Liver (tissue), 10 donors: ENCODE measurements at places on chromosomes 7 and 10.

DNA sequence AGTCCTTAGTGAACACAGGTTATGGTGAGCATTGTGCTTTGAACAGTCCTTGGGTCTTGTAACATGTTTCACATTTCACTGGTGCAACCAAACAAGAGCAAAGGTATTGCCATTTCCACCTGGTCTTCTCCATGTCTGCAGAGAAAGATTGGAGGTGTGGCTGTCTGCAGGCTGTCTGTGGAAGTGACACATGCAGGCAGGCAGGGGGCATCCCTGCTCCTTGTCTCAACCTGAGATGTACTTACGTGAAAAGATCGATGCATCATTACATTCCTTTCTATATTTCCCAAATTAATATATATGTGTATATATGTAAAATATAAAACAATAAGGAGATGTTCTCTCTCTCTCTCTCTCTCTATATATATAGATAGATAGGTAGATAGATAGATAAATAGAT lies 54.3 kb downstream of the LRRC18 start:
- H3K27ac ChIP-seq: no peak overlapping the region
- no peaks in the 10 kb centered on the region for H3K27me3 ChIP-seq
- H3K4me3 ChIP-seq: no peak overlapping the region
- H3K4me1 ChIP-seq: no peaks in the 10 kb centered on the region

DNA sequence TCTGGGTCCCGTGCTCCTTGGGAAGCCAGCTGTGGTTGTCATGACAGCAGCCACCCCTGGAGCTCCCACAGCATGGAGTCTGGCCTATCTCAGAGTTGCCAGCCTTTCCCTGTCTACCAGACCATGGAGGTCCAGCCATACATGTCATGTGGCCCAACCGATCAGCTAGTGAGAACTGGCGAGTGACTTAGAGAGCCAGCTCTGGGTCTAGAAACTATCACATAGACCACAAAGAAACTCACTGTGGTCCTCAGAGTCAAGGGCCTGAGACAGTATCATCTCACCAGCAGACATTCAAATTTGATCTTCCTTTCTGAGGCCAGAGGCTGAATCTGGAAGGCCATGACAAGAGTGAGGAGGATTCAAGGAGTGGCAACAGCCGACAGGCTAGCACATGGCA lies 223.3 kb upstream of the GPR26 start:
- no peaks in the 10 kb centered on the region for H3K27me3 ChIP-seq
- H3K4me1 ChIP-seq: no peaks in the 10 kb centered on the region
- H3K36me3 ChIP-seq: no peaks in the 10 kb centered on the region
- no peak overlapping the region for H3K4me3 ChIP-seq

DNA sequence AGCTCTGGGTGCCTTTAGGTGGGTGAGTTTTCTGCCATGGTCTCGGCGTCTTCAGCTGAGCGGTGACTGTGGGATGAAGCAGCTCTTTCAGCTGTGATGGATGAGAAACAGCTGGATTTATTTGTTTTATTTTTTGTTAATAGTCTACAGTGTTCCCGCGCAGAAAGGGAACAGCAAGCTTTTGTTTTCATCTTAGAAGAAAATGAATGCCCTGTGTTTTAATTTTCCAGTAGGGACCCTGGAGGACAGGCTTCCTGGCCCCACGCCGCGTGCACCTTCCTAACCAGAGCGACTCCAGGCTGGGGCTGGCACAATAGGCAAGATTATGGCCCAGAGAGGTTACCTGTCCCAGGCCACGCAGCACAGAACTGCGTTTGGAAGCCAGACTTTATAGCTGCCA lies 57.6 kb downstream of the GTF2IRD1 start:
- DNase-seq: no peak

DNA sequence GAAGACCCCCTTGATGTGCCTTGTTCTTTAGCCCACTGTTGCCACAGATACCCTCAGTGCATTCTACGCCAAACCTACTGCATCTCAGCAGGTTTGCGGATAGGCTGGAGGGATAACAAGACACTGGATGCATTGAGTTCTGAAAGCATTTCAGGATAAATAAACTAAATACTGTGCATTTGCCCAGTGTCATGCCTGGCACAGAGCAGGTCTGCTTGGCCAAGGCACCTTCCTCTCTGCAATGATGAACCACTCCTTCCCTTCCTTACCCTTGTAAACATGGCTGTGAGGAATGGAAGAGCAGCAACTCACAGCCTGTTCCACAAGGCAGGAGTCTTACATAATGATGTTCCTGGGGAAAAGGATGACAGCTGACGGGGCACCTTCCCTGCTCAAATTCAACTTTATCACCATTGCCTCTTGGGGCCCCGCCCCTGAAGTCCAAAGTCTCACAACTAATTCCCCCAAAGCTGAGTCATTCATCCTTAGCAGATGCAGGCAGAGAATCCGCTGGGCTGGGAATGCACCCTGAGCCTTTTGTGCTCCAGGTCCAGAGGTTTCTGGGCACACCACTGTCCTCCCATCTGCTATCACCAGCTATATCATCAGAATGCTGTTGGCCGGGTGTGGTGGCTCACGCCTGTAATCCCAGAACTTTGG lies 11.6 kb downstream of the DDX56 start:
- peaks cover 12% of the 10 kb centered on the region for H3K36me3 ChIP-seq
- no peak for DNase-seq
- no peaks in the 10 kb centered on the region for H3K27me3 ChIP-seq
- peaks cover 31% of the 10 kb centered on the region for H3K4me1 ChIP-seq
- H3K4me3 ChIP-seq: no peak overlapping the region
- H3K27ac ChIP-seq: no peak overlapping the region

GRCh38 chr7:36961097-36961496 lies 236.8 kb upstream of the AOAH start:
- no peaks in the 10 kb centered on the region for H3K4me1 ChIP-seq
- DNase-seq: no peak
- H3K4me3 ChIP-seq: no peak overlapping the region
- no peaks in the 10 kb centered on the region for H3K36me3 ChIP-seq
- H3K27ac ChIP-seq: no peak overlapping the region

- peak overlapping the region; percentile 67 for H3K27ac ChIP-seq
- peaks cover 1% of the 10 kb centered on the region for H3K4me1 ChIP-seq
- H3K4me3 ChIP-seq: no peak overlapping the region
Measured at GRCh38 chr7:130960208-130960988, 226.4 kb upstream of the KLF14 start.

DNA sequence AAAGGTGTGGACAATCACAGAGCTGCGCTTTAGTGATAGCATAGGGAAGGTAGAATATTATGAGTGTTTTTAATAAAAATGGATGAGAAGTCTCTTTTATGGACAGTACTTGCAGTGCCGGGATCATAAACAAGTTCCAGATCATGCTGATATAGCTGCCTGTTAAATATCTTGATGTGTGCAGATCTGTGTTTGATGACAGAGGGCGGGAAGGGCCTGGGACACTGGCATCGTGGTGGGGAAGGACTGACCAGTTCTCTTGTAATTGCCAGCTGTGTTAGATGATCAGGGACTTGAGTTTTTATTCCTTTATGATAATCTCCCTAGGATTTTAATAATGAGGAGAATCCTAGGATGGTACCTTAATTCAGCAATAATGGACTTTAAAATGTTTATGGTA lies 14.6 kb downstream of the SND1 start:
- DNase-seq: no peak
- H3K36me3 ChIP-seq: no peaks in the 10 kb centered on the region
- H3K27me3 ChIP-seq: no peaks in the 10 kb centered on the region
- H3K27ac ChIP-seq: no peak overlapping the region
- no peak overlapping the region for H3K4me3 ChIP-seq

DNA sequence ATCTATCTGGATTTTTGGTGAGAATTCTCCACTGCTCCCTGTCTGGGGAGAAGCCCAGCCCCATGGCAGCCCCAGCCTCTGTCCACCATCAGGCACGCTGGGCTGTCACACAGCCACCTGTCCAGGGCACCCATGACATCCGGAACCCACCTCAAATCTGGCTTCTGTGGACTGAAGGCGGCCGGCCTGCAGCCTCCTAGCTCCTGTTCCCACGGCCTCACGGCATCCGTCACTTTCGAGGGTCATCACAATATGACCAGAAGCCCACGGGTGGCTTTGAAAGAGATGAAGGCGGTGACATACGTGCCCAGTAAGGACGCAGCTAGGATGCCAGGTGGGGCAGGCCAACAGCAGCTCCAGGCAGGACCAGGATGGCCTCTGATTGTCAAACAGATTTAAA lies 140.9 kb downstream of the PTPRN2 start:
- no peaks in the 10 kb centered on the region for H3K27me3 ChIP-seq
- H3K27ac ChIP-seq: no peak overlapping the region
- H3K36me3 ChIP-seq: no peaks in the 10 kb centered on the region
- no peak overlapping the region for H3K4me3 ChIP-seq

GRCh38 chr10:90751107-90751997 lies 106.5 kb downstream of the HTR7 start:
- DNase-seq: no peak
- no peak overlapping the region for H3K27ac ChIP-seq
- no peaks in the 10 kb centered on the region for H3K36me3 ChIP-seq
- H3K27me3 ChIP-seq: peaks cover 6% of the 10 kb centered on the region

DNA sequence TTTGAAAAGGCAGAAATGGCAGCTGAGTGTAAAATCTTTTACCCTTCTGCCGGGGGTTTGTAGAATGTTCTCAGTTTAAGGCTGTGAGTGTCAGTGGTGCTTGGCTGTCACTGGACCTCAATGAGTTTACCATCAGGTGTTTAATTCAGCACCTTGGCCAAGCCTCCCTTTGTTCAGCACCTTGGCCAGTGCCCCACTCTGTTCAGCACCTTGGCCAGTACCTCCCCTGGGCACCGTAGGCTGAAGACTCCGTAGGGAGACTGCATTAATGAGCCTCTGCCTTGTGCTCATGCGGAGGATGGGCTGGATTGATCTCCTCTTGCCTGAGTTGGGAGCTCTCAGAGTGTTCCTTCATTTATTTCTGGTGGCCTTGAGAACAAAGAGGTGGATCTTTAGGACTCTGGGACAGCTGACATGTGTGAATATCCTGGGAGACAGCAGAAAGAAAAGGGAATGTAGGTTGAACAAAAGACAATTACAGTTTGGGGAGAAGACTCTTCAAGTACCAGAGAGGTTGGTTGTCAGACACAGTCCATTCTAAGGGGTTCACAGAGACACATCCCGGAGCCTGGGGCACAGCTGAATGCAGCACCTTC lies 1.6 kb downstream of the FAM24A start:
- peak; percentile 62 for DNase-seq
- H3K4me1 ChIP-seq: no peaks in the 10 kb centered on the region
- no peaks in the 10 kb centered on the region for H3K27me3 ChIP-seq
- no peak overlapping the region for H3K4me3 ChIP-seq
- H3K36me3 ChIP-seq: no peaks in the 10 kb centered on the region

- H3K27ac ChIP-seq: no peak overlapping the region
- no peaks in the 10 kb centered on the region for H3K36me3 ChIP-seq
- peaks cover 11% of the 10 kb centered on the region for H3K27me3 ChIP-seq
- H3K4me1 ChIP-seq: no peaks in the 10 kb centered on the region
- H3K4me3 ChIP-seq: no peak overlapping the region
Measured at GRCh38 chr10:126463286-126463685, 75.0 kb upstream of the ADAM12 start.

DNA sequence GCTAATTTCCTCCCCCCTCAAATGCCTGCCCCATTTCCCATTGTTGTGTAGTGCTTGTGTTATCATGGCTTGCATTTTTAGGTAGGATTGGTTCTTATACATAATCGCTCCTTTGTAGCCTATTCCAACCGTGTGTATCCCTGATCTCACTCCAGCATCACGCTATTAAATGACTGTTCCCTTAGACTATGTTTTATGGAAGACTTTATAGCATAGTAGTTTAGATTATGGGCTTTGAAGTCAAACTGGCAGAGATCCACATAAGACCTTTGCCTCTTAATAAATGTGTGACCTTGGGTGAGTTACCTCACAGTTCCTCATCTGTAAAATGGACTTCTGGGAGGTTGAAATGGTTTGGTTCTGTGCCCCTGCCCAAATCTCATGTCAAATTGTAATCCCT lies 5.4 kb upstream of the RABGEF1 start:
- DNase-seq: no peak
- no peaks in the 10 kb centered on the region for H3K4me1 ChIP-seq
- peaks cover 7% of the 10 kb centered on the region for H3K36me3 ChIP-seq
- no peaks in the 10 kb centered on the region for H3K27me3 ChIP-seq

GRCh38 chr7:1329966-1330800 lies 97.5 kb downstream of the UNCX start:
- H3K36me3 ChIP-seq: no peaks in the 10 kb centered on the region
- no peaks in the 10 kb centered on the region for H3K4me1 ChIP-seq
- H3K27me3 ChIP-seq: no peaks in the 10 kb centered on the region
- H3K4me3 ChIP-seq: no peak overlapping the region

GRCh38 chr7:116285252-116285651 lies 74.9 kb downstream of the TES start:
- peaks cover 1% of the 10 kb centered on the region for H3K4me1 ChIP-seq
- H3K27me3 ChIP-seq: no peaks in the 10 kb centered on the region
- H3K27ac ChIP-seq: no peak overlapping the region
- H3K36me3 ChIP-seq: no peaks in the 10 kb centered on the region
- no peak for DNase-seq
- no peak overlapping the region for H3K4me3 ChIP-seq

- peak; percentile 73 for DNase-seq
- H3K27ac ChIP-seq: no peak overlapping the region
- no peaks in the 10 kb centered on the region for H3K27me3 ChIP-seq
- H3K36me3 ChIP-seq: no peaks in the 10 kb centered on the region
Measured at GRCh38 chr7:22452142-22452959, 47.6 kb downstream of the STEAP1B start.

DNA sequence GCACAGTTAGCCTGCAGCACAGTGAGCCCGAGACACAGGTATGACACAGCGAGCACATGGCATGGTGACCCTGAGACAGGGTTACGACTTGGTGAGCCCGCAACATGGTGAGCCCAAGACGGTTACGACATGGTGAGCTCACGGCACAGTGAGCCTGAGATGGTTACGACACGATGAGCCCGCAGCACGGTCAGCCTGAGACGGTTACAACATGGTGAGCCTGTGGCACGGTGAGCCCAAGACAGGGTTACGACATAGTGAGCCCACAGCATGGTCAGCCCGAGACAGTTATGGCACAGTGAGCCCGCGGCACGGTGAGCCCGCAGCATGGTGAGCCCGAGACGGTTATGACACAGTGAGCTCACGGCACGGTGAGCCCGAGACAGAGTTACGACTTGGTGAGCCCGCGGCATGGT lies 156.1 kb downstream of the MAD1L1 start:
- no peaks in the 10 kb centered on the region for H3K27me3 ChIP-seq
- H3K4me3 ChIP-seq: no peak overlapping the region
- H3K27ac ChIP-seq: no peak overlapping the region
- H3K36me3 ChIP-seq: no peaks in the 10 kb centered on the region
- H3K4me1 ChIP-seq: no peaks in the 10 kb centered on the region
- no peak for DNase-seq

GRCh38 chr10:60397792-60398191 lies 8.1 kb upstream of the ANK3 start:
- no peaks in the 10 kb centered on the region for H3K27me3 ChIP-seq
- H3K27ac ChIP-seq: no peak overlapping the region
- H3K4me1 ChIP-seq: no peaks in the 10 kb centered on the region
- H3K4me3 ChIP-seq: no peak overlapping the region
- H3K36me3 ChIP-seq: no peaks in the 10 kb centered on the region
- no peak for DNase-seq

DNA sequence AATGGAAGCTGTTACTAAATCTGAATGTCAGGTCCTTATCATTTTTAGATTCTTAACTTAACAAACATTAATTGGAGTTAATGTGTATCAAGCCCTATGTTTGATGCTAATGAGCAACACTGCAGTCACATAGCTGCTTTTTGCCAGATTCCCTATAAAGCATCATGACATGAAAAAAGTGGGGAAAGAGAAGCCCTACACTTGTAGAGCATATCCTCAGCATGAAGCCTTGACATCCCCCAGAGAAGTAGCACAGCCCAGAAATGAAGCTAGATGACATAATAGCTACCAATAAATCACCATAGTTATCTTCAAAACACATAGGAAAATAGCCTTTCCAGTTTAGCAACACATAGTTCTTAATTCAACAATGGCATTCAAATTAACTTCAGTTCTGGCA lies 49.2 kb upstream of the CDK1 start:
- H3K4me1 ChIP-seq: peaks cover 13% of the 10 kb centered on the region
- no peaks in the 10 kb centered on the region for H3K36me3 ChIP-seq
- no peak overlapping the region for H3K4me3 ChIP-seq
